ENCODE measurements at places on chromosomes 16 and 17.

GRCh38 chr16:75584108-75584507 is 17.9 kb downstream of the GABARAPL2 start:
- DNase-seq, result no peak

DNA sequence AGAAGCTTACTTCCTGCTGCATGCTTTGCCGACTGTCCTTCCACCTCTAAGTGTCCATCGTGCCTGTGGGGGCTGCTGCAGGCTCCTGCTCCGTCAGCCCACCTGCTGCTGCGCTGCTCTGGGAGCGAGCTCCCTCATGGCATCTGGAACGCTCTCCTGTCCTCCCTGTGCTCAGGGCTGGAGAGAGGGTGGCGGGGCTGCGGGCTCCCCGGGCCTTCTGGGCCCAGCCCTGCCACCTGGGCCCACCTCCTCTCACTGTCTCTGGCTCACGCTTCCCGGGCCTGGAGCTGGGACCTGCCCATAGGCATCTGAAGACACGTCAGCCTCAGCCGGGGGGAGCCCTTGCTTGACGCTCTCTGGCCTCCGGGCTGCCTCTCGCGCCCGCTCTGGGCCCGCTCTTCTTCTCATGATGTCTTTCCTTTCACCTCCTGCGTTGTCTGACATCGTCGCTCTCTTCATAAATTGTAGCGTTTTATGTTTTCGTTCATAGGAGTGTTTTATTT is 27.0 kb downstream of the NME3 start:
- no peak for DNase-seq

DNA sequence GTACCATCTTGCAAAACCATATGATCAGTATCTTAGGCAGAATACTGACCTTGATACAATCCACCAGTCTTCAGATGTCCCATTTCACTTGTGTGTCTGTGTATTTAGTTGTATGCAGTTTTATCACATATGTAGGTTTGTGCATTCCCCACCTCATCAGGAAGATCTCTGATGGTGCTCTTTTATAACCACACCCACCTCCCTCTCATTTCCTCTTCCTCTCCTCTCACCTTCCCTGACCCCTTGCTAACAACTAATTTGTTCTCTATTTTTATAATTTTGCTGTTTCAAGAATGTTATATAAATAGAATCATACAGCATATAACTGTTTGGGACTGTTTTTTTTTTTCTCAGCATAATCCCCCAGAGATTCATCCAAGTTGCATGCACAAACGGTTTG is 52.0 kb upstream of the ACSM2B start:
- DNase-seq, result no peak

DNA sequence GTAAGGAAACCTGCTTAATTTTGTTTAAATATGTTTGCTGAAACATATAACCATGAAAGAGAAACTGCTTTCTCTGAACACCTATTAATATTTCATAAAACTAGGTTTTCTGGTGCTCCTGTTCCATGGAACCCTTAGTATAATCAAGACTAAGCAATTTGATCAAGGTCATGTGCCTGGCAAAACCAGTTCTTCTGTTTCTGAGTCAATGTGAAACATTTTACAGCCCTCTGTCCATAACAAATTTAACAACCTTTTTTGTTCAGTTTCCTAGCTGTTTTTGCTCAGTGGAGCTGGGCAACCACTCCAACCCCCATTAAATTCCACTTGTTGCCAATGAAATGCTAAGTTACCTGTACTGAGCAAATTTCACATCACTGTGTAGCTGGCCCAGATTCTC is 344.0 kb downstream of the CA10 start:
- no peak for DNase-seq

GRCh38 chr17:28057731-28058246 is 15.3 kb downstream of the NLK start:
- DNase-seq, result no peak

DNA sequence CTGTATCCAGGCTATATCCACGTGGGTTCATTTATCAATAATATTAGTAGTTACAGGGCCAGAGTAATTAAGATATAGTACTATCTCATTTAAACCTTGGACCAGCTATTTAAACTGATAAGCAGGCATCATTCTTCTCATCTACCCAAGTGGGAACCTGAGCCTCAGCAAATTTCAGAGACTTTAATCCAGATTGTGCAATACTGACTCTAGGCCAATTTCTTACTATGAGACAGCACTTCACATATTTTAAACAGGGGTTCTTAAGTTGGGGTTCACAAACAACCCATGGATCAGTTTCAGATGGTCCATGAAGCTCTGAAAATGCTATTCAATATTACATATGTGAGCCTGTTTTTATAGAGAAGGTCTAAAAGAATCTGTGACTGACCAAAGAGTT is 302.7 kb upstream of the PSMD7 start:
- DNase-seq, result no peak

- peak; percentile 86 for DNase-seq
These were observed 24.1 kb downstream of the BAHCC1 start for GRCh38 chr17:81419319-81419885.

DNA sequence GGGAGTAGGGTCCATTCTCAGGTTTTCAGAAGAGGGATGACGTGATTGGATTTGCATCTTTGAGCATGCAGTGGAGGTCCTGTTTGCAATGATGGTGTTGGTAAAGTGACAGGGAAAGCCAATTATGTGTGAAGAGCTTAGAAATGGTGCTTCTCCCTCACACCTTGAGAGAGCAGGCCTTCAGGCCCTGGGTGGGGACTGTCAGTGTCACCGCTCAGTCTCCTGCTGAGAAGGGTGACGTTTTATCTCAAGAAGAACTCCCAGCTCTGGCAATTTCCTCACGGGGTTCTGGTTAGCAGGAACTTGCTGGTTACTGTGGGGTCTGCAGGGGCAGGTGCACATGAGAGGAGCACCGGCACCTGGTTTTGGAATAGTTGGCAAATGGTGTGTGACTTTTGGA is 11.2 kb downstream of the PLCG2 start:
- DNase-seq, result no peak

DNA sequence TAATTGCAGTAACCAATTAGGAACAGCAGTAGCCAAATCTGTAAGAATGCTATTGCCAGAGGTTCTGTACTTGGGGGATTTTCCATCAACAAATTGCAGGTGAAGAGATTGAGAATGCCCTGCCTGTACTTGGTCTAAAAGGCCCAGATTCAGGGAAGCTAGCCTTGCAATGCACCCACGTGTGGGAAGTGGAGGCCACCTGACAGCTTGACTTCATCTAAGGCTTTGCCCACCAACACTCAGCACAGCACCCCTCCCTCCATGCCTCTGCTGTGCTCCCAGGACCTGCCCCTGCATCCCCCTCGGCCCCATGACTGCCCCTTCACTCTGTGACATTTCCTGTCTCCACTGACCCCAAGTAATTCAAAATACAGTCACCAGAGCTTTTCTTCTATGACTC is 79.1 kb upstream of the CDH5 start:
- DNase-seq, result no peak

All from NCI-H187 (cell line).